ENCODE measurements at places on chromosomes 7 and 10.

DNA sequence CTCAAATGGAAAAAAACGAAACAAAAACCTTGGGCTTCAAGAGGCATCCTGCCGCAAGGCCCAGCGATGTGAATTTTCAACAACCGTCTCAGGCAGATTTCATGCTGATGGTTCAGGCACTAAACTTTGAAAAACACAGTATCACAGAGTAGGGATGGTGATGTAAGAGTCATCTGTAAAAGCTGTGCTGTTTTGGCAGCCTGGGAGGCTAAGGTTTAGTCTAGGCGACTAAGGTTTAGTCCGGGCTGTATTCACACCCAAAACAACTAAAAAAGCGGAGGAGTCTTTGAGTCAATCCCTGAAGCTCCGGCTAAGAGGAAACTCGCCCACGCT lies 420 bp upstream of the MINPP1 start:
- no peak for DNase-seq

DNA sequence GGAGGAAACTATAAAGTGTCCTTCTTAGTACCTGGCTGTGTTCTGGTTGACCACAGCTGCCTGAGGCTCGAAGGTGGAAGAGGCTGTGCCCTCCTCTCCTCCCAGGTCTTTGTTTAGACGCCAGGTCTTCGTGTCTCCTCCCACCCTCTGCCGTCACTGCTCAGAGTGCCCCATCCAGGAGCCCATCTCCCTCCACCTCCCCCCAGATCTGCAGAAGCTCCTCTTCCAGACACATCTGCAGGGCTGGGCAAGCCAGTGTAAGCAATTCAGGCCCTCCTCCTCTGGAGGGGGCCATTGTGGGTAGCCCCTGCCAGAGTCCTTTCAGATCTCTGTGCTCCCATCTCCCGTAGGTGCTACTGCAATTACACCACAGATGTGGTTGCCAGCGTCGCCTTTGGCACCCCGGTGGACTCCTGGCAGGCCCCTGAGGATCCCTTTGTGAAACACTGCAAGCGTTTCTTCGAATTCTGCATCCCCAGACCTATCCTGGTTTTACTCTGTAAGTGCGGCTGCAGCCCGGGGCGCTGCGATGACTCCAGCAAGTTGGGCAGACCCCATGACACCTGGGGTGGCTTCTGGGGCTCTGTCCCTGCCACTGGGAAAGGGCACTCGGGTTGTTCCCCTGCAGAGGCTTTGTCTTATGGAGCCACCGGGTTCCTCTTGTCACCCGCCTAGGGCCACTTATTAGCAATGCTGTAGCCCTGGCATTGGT lies 107.5 kb downstream of the PARP12 start:
- DNase-seq, result no peak

DNA sequence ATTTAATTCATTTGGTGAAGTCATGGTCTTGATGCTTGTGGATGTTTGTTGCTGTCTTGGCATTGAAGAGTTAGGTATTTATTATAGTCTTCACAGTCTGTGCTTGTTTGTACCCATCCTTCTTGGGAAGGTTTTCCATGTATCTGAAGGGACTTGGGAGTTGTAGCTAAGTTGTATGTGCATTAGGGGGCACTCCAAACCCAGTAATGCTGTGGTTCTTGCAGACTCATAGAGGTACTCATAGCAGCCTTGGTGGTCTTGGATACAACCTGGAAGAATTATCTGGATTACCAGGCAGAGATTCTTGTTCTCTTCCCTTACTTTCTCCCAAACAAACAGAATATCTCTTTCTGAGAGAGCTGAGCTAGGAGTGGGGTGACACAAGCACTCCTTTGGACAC lies 93.2 kb downstream of the ADCYAP1R1 start:
- no peak for DNase-seq

- no peak for DNase-seq
These were observed 274.6 kb upstream of the KLF6 start for GRCh38 chr10:4059471-4060138.

- DNase-seq, result no peak
These were observed 158.1 kb downstream of the BTAF1 start for GRCh38 chr10:92081641-92082040.

DNA sequence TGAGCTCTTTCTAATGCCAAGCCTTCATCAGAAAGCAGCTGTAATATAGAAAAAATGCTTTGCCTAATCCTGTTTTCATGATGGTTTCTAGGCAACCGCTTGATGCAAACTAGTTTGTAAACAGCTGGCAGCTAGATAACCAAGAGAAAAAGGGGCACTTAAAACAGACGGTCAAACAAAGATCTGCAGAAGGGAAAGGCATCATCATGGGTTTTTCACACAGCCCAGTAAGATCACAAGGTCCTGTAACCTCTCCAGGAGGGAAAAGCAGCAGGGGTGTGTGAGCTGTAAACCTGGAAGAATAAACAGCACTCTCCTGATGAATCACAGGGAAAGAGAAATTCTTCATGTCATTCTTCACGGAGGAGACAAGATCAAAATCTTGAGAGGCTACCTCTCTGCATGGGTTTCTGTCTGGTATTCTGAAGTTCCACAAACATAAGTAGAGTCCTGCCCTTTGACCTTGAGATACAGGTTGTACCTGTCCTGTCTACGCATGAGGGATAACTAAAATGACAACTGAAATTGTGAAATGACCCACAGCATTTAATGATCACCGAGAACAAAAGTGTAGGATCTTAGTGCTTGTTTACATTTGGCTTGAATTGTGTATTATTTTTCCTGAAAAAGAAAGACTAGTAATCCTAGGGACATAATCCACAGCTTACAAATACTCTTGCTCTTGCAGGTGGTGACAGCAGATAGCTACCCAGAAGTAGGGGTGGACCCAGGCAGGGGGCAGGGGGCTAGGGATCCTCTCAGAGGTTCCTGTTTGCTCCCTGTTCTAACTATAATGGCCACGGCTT lies 48.0 kb downstream of the CREB3L2 start:
- no peak for DNase-seq

GRCh38 chr10:17510242-17510908 lies 56.0 kb upstream of the ST8SIA6 start:
- no peak for DNase-seq

GRCh38 chr10:98351831-98352402 lies 63.1 kb downstream of the PYROXD2 start:
- DNase-seq, result no peak

DNA sequence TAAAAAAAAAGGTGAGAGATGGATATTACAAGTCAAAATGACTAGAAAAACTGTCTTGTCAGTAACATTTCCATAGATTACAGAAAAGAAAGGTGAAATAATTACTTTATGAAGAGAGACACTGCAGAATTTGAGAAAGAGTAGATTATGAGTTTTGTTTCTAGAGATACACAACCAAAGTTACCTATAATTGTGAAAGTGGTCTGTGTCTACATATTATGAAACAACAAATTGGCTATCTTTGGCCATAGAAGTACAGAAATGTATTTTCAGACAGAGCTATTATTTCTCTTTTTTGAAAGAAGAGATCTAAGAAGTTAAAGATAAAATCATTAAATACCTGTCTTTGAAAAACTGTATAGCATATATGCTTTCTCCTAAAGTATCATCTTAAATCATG lies 30.1 kb downstream of the KCND2 start:
- no peak for DNase-seq

DNA sequence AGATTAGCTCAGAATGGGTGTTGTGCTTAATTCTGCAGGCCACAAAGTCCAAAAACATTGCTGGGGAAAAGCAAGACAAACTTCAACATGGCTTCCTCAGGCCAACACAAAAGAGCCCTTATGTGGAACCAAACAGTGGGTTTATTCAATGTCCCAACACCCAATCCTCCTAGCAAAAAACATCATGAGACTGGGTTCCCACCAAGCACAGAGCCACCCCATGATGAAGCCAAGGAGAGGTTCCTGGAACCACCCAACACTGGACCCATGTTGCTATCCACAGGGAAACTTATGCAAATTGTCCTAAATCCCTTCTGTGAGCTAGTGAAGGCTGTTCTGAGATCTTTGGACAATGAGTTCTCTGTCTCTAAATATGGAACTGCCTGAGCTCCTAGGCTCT lies 24.0 kb downstream of the SLC25A13 start:
- DNase-seq, result no peak

Measured in activated T-cell treated with anti-CD3 and anti-CD28 coated beads for 24 hours (primary cell).